ENCODE measurements at places on chromosomes 12 and 14.

GRCh38 chr12:57755454-57756372 lies 810 bp downstream of the MARCHF9 start:
- no peak for DNase-seq

GRCh38 chr12:65675141-65675621 lies 149.1 kb upstream of the HMGA2 start:
- DNase-seq, result no peak

DNA sequence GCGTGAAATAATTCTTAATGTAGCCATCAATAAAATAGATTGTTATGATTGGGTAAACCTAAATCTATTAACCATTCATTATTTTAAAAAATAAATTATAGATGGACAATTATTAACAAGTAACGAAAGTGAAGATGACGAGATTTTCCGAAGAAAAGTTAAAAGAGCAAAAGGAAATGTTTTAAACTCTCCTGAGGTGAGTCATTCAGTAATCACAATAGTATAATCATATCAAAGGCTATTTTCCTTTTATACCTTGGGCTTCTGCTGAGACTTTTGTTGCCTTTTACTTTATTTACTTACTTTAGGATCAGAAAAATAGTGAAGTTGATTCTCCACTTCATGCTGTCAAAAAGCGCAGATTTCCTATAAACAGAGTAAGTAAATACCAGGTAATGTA lies 45.6 kb downstream of the FANCM start:
- DNase-seq, result no peak

- no peak for DNase-seq
Observed at GRCh38 chr12:88308825-88309224, 166.7 kb downstream of the TMTC3 start.

- no peak for DNase-seq
Observed at GRCh38 chr14:94303111-94303510, 10.0 kb upstream of the SERPINA10 start.

- no peak for DNase-seq
Observed at GRCh38 chr12:70367258-70368141, 1.4 kb downstream of the KCNMB4 start.

GRCh38 chr12:116950628-116951325 lies 40.0 kb downstream of the FBXW8 start:
- DNase-seq, result no peak
